ENCODE measurements at places on chromosomes 6 and 20. TPM values are rescaled to one million over a fixed set of nuclear protein-coding genes. Genes with fewer than 3 reads are reported as not detected.

Gene MRAP2
- polyA plus RNA-seq, result 2.6 TPM

Gene BPIFA2
- polyA plus RNA-seq, result not detected

Gene ZBTB9
- 2.4 TPM for polyA plus RNA-seq

Gene GNMT
- not detected for polyA plus RNA-seq

Gene FAXC
- 36.1 TPM for polyA plus RNA-seq

Gene UBD
- not detected for polyA plus RNA-seq

Gene BTN1A1
- polyA plus RNA-seq, result not detected

Gene MYMX
- polyA plus RNA-seq, result not detected

Gene OLIG3
- polyA plus RNA-seq, result not detected

Gene PRICKLE4
- not detected for polyA plus RNA-seq

Gene HIVEP2
- 12.5 TPM for polyA plus RNA-seq

Gene SEL1L2
- polyA plus RNA-seq, result 2.1 TPM

Gene PTPRT
- polyA plus RNA-seq, result 5.5 TPM

Gene SPDEF
- polyA plus RNA-seq, result not detected

Gene FAM217A
- not detected for polyA plus RNA-seq

Gene LY6G6D
- polyA plus RNA-seq, result not detected

Gene ZNF322
- polyA plus RNA-seq, result 24.3 TPM

Gene TMEM244
- polyA plus RNA-seq, result not detected

Gene SLC22A3
- polyA plus RNA-seq, result 0.34 TPM

Gene NOTCH4
- polyA plus RNA-seq, result 1.3 TPM

Gene CDK19
- 5.1 TPM for polyA plus RNA-seq

Gene MLIP
- 31.5 TPM for polyA plus RNA-seq

Gene EYA4
- not detected for polyA plus RNA-seq

Gene L3MBTL1
- 3.1 TPM for polyA plus RNA-seq

Gene ZGPAT
- 0.73 TPM for polyA plus RNA-seq

Gene OVOL2
- polyA plus RNA-seq, result 0.98 TPM

Gene PDE10A
- polyA plus RNA-seq, result 20.0 TPM

Gene IL17A
- polyA plus RNA-seq, result not detected

Gene SLC44A4
- polyA plus RNA-seq, result not detected

Gene PI16
- not detected for polyA plus RNA-seq

Gene PRL
- not detected for polyA plus RNA-seq

Gene RIPPLY2
- 54.9 TPM for polyA plus RNA-seq

Gene BMP7
- 1.8 TPM for polyA plus RNA-seq

Gene WFDC2
- 4.3 TPM for polyA plus RNA-seq

Gene WFDC8
- polyA plus RNA-seq, result not detected

Gene C6orf15
- not detected for polyA plus RNA-seq

Gene RSPH4A
- polyA plus RNA-seq, result 2.7 TPM

Gene PRRT1
- 88.8 TPM for polyA plus RNA-seq

Gene EDN3
- polyA plus RNA-seq, result not detected

Gene ENPP3
- not detected for polyA plus RNA-seq

Gene HEY2
- 0.77 TPM for polyA plus RNA-seq

Gene HAO1
- polyA plus RNA-seq, result not detected

Gene SPTLC3
- 0.46 TPM for polyA plus RNA-seq

Gene CST9
- not detected for polyA plus RNA-seq

Gene VIP
- not detected for polyA plus RNA-seq

Gene C6orf141
- not detected for polyA plus RNA-seq

Gene CAP2
- polyA plus RNA-seq, result 233 TPM

Gene CCN2
- polyA plus RNA-seq, result not detected

Gene IRF4
- not detected for polyA plus RNA-seq

Gene HLA-G
- polyA plus RNA-seq, result not detected

Gene EYA2
- polyA plus RNA-seq, result not detected

Gene DNMT3B
- not detected for polyA plus RNA-seq
